GM13976 (cell line): ENCODE measurements at places on chromosomes 16 and 17.

GRCh38 chr17:45150911-45151809 lies 2.9 kb downstream of the HEXIM1 start:
- no peak for DNase-seq

DNA sequence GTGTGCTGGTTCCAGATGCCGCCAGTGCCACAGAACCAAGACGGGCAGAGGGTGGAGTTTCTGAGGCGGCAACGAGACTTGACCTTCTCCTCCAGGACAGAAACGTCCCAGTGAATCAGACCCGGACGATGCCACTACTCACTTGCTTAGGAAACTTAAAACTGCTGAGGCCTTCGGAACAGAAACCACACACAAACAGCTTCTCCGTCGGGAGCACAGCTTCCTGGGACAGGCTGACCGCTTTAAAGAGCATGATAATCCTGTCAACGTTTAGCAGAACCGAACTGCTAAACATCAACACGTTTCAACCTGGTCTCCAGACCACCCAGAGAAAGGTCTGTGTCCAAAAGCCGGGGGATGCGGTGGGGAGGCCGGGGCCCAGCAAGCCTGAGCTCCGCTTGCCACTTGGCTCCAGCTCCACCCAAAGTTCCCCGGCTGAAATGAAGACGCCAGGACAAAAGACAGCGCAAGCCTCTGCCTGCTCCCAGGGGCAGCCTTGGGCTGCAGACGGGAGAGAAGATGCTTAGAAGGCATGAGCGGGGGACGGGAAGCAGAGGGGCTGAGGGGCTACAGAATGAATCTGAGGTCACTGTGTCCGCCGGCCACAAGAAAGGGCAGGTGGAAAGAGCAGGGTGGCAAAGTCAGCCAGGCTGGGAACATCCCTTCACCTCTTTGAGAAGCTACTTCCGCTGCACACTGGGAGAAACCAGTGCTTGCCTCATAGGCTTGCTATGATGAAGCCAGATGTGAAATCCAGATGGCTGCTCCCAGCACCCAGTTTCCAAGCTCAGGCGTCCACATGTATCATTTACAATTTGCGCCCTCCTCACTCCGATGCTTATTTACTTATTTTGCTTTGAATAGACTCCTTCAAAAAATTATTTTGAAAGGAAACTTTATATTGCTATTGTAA lies 69.0 kb downstream of the MRM3 start:
- DNase-seq: no peak

DNA sequence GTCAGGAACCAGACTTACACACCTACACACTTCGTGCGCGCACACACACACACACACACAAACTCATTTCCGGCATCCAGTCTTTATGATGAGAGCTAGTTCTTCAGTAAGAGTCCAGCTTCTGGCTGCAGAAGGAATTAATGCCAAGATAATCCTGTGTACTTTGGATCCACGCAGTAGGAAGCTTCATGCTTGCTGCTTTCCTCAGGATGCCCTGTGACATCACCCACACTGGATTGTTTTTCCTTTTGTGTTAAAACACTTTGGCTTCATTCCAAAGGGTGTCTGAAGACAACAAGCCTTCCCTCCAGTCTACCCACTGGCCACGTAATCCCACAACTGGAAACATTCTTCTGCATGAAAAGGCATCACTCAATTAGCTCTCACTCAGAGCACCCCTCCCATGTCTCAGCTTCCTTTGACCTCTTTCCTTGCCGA lies 35.4 kb downstream of the KCNJ16 start:
- DNase-seq: no peak

GRCh38 chr16:57527027-57527426 lies 9.3 kb downstream of the CCDC102A start:
- DNase-seq: no peak

DNA sequence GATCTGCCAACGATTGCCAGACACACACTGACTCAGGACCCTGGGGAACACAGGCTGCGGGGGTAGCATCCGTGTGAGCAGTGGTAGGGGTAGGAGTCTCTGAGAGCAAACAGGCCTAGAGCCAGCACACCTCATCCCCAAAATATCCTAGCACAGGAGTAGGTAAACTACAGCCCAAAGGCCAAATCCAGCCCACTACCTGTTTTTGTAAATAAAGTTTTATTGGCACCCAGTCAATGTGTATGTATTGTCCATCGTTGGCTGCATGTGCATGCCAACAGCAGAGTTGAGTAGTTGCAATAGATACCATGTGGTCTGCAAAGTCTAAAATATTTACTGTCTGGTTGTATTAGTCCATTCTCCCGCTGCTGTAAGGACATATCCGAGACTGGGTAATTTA lies 55.5 kb upstream of the GPRC5B start:
- DNase-seq: no peak

DNA sequence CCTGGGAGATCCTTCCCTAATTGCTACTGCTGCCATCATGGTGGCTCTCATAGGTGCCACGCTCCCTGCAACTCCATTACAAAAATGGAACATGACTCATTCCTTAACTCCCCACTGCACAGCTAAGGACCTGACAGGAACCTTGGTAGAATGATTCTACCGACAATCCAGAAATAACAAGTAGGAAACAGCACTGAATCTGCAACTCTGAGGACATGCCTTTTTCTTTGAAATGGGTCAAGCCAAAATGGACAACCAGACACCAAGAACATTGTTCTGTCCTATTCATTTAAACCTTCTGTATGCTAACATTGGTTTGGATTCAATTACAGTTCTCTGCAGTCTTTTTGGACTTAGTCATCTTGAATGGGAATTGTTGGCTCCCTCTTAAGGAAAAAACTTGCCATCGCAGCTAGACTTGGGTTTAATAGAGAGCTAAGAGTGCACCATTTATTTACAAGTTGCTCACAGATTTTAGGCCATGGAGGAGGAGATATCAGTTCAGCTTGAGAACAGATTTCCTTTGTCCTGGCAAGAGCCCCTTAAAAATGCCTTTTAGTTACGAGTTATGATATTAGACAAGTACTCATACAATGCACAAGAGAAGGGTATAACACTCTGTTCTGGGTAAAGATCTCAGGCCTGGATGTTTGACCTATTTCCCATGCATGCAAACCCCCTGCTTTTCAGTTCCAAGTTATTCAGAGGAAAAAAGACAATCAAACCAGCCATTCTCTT lies 20.9 kb upstream of the NSRP1 start:
- DNase-seq: no peak

DNA sequence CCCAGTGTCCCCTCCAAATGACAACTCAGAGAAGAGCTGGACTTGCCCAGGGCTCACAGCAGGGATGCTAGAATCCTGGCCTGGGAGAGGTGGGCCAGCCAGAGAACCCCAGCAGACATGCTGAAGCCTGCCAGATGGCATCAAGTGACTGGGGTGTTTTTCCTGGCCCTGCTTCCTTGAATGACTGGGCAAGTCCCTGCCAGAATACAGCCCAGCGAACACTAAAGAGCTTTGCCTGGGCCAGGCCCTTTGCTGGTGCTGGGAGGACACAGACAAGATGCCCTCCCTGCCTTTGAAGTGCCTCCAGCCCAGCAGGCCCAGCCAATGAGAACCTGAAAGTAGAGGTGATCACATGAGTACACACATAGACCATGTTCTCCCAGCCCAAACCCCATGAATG lies 11.5 kb downstream of the ZNF319 start:
- DNase-seq: no peak

DNA sequence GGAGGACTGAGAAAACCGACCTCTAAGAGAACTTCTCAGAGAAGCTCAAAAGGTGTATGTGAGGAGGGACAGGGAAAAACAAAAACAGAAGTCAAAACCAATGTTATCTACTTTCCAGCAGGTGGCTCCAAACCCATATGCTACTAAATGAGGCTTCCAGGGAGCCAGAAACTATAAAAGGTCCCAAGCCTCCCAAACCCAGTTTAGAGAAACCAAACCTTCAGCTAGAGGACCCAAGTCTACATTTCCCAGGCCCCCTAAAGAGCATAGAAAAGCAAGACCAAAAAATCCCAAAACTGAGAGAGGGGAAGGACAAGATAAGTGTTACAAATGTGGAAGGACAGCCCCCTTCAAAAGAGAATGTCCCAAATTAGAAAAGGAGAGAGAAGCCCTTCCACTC lies 3.7 kb downstream of the HPR start:
- peak; percentile 38 for DNase-seq
